Amniotic epithelial cell (primary cell): ENCODE measurements at places on chromosomes 6 and 20.

DNA sequence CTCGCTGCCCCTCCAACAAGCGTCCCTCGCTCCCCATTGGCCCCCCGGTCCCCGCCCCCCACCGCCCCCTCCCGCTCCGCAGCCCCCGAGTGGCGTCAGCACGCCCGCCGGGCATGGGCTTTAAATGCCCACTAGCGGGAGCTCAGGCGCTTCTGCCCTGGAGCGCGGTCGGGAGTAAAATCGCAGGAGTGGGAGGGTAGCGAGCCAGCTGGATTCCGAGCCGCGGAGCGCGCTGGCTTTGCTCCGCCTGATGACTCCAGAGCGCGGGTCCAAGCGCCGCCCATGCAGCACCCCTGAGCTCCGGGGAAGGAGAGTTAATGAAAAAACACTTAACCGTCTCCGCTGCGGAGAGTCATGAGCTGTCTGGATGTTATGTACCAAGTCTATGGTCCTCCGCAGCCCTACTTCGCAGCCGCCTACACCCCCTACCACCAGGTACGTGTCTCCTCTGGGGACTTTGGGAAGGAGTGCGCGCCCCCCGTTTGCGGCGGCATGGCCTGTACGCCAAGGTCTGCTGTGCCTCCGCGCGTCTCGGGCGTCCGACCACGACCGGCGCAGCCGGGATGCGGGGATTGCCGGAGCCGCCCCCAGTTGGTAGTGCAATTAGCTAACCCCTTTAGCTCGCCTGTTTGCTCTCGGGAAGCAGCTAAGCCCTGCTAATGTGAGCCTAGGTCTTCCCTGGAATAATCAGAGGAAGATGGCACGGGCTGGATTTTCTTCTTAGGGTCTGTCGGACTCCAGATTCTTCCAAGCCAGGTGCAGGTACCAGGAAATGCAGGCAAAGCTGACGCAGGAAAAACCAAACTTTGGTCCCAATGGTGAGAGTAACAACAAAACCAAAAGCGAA lies at the start of gene VGLL2:
Gene VGLL2 (plus strand): TSS at position 149 of the 847 bp plus-strand sequence. CDS start 206 bp downstream, at position 355.
- DNase-seq = peak; percentile 44

GRCh38 chr6:159252955-159253508 lies 83.8 kb downstream of the FNDC1 start:
- DNase-seq = peak; percentile 11

GRCh38 chr6:41280381-41281057 lies 6.0 kb downstream of the TREM1 start:
- no peak for DNase-seq

DNA sequence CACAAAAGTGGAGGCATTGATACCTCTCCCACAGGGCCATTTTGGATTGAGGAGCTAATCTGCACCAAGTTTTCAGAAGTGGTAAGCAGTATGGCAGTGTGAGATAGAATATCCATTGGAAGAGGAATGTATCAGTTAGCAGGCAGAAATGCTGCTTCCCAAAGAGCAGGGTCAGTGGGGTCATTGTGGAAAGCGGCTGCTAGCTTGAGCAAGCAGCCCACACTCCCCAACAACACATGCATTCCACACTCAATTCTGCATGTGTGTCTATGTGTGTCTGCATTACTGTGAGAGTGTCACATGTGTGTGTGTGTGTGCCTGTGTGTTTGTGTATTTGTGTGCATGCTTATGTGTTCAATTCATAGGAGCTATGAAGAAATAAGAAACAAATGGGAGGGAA lies 190.9 kb upstream of the FOXA2 start:
- no peak for DNase-seq
